GM12892 (cell line): ENCODE measurements at places on chromosomes 7 and 10.

DNA sequence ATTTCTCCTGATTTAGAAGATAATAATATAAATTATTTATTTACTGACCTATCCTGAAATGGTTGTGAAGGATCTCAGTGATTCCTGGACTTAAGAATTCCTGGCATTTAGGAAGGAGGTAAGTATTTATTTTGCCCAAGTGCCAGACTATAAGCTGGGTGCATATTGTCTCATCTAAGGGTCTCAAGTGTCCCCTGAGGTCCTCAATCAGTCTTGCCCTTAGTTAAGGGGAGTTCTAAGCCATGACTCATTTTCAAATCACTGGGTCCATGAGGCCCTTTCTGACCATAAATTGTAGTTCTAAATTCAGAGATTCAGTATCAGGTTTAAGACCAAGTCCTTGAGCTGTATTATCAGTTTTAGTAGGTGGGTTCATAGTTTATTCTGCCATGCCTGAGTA, 251.6 kb upstream of the MEOX2 start:
- DNase-seq = no peak

GRCh38 chr10:125812128-125812750, 10.8 kb downstream of the UROS start:
- no peak for DNase-seq

GRCh38 chr7:69467826-69468225, 130.4 kb upstream of the AUTS2 start:
- no peak for DNase-seq

DNA sequence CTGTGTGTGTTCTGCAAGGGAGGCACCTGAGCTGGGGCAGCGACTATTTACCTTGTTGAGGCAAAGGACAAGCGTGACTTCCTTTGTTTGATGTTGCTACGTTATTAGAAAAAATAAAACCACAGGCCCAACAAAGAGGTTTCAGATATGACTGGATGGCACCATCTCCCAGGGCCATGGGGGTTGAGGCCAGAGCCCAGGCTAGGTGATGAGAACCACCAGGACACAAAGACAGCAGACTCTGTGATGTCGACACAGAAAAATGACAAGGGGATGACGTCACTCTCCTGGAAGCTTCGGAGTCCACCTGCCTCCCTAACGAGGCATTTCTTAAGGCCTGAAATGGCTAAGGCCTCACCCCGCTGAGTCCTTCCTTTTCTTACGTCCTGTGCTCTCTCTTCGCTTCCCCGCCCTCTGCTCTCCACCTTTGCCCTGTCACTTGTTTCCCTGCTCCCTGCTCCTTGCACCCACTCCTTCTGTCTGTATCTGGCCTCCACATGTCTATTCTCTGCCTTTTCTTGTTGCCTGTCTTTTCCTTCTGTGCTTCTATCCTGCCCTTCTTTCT, 83.0 kb upstream of the ADRB1 start:
- DNase-seq = no peak

GRCh38 chr10:983971-984655, 4.1 kb upstream of the GTPBP4 start:
- no peak for DNase-seq

- DNase-seq = no peak
Measured at GRCh38 chr10:95837356-95837776, 70.4 kb upstream of the CC2D2B start.
